ENCODE measurements at places on chromosomes 13 and 19.
A peak's percentile ranks its signal among the peaks of the same experiment; 100 is the strongest.

DNA sequence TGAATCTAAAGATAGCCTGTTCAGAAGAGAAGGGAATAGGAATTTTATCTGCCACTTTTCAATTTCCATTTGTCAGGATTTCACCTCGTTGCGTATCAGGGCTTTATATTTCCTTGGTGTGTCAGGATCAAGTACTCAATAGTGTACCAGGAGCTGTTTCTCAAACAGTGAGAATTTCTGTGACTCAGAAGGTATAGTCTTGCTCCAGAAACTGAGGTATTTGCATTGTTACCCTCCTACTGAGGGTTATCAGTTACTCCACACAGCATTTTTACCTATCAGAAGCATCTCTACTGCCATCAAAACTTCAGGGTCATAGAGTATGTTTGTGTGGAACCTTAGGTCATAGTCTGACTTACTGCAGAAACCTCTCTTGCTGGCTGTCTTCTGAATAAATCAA lies 271.7 kb upstream of the EDNRB start:
- DNase-seq: no peak

DNA sequence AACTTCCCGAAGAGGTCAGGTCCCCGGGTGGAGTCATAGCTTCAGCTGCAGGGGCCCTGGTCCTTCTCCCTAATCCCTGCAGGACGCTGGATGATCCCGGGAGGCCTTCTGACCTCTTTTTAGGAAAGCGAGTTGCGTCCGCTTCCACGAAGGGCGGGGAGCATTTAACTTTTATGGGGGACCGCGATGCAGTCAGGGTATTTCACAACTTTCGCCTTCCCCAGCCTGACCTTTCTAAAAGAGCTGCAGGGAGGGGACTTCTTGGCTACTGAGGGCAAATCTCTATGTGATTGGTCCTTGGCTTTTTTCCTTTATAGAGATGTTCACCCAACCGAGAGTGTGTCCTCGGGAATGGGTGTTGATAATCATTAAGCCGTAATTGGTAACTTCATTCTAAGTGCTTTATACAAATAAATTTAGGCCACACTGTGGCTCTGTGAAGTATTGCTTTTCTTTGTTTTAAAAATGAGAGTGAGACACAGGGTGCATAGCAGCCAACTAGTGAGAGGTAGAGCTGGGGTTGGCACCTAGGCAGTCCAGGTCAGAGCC lies 778 bp downstream of the ZNF230 start:
- peak; percentile 23 for DNase-seq

DNA sequence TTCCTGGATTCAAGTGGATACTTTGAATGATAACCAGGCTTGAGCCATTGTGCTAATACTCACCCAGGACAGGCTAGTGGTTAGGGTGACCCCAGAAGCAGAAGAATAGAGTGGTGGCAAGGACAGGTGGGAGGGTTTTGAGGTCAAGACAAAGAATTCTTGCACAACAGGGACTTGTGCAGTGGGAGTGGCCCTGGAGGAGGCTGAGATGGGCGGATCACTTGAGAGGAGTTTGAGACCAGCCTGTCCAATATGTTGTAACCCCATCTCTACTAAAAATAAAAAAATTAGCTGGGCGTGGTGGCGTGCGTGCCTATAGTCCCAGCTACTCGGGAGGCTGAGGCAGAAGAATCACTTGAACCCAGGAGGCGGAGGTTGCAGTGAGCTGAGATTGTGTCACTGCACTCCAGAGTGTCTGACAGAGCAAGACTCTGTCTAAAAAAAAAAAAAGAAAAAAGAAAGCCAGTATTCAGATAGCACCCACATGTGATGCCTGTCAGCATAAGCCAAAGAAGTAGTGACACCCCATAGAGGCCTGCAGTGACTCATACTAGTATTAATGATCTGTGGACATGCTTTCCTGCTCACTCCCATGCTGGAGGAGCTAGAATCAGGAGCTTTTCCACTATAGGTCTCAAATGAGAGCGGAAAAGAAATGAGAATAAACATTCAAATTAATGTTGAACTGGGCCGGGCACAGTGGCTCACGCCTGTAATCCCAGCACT lies 78.7 kb downstream of the RNF17 start:
- DNase-seq: peak; percentile 6

- DNase-seq: peak; percentile 83
Observed at GRCh38 chr13:21837841-21838551, 167.1 kb downstream of the FGF9 start.
